ENCODE measurements at places on chromosomes 5 and 9.

- no peak for DNase-seq
Observed at GRCh38 chr9:134283111-134283515, 43.1 kb upstream of the RXRA start.

- no peak for DNase-seq
Observed at GRCh38 chr5:43152946-43153345, 32.2 kb downstream of the ZNF131 start.

DNA sequence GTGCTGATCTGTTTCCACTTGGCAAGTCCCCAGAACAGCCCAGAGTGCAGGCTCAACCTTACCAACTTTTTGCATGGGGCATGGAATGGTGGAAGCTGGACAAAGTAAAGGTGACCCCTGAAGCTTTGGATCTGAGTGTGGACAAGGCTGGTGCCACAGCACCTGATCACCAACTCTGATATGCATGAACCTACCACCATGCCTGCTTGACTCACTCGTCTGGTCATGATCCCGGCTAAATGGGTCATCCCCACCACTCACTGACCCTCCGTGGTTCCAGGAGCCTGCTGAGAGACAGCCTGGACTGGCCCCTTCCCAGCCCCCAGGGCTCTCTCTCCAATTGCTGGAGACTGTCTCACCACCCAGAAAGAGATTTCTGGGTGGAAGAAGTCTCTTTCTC, 14.4 kb upstream of the SLC22A4 start:
- no peak for DNase-seq

- DNase-seq = no peak
Observed at GRCh38 chr9:28389411-28389810, 816.1 kb upstream of the C9orf72 start.

GRCh38 chr9:91921371-91921770, 28.7 kb downstream of the ROR2 start:
- no peak for DNase-seq

DNA sequence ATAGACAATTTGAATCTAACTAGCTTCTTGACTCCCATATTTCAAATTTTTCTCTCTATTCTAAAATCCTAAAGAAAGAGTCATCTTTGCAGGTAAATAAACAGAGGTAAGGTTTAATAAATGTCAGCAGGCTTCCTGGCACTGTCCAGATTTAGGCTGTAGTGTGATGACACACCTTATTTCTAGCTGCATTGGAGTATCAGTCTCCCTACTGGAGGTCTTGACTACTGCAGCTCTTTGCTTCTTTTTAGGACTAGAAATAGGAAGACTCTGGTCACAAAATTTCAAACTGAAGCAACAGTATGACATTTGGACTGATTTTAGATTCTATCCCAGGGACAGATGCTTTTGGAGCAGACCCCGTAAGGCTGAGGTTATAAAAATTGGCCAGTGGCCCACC, 40.7 kb upstream of the PPP3R2 start:
- no peak for DNase-seq

- DNase-seq = no peak
Observed at GRCh38 chr9:127540664-127541041, 71.4 kb upstream of the STXBP1 start.

- no peak for DNase-seq
Observed at GRCh38 chr9:87671478-87671877, 54.4 kb upstream of the CTSL start.

All from stimulated activated CD8-positive, alpha-beta memory T cell treated with anti-CD3 and anti-CD28 coated beads, Interleukin-4, amount 100 ng/mL, for 4 hours (primary cell).